Body of pancreas (tissue), 4 donors: ENCODE measurements at places on chromosomes 6 and 20.

DNA sequence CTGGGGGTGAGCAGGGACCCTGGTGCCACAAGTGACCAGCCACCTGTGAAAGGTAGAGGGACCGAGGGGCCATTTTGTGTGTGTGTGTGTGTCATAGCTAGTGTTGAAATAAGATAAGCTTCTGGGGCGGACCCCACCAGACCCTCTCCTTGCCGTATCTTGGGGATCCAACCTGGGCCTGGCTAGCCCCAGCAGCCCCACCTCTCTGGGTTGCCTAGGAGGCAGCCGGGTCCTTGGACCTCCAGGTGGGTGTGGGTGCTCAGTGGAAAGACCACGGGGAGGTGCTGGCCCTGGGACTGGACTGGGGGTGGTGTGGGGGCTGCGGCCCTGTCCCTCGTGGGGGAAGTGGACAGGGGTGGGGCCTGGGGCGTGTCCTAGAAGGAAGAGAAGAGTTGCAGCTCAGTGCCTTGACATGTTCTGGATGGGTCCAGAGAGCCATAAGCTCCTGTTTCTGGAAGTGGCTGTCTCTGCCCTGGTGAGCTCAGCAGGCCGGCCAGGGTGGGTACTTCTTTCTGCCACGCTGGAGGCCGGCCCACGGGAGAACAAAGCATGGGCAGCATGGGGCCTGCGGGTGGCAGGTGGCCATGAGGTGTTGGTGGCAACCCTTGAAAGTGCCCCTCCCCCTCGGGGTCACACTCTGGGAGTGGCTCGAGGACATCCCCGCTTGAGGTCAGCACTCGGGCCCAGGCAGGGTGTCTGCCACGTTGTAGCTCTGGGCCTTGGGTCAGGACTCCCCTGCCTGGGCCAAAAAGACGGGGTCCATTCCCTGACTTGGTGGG, 8.4 kb downstream of the RBBP8NL start:
- DNase-seq: no peak

- no peak for DNase-seq
These were observed 1.6 kb downstream of the SLC24A3 start for GRCh38 chr20:19213946-19214490.

DNA sequence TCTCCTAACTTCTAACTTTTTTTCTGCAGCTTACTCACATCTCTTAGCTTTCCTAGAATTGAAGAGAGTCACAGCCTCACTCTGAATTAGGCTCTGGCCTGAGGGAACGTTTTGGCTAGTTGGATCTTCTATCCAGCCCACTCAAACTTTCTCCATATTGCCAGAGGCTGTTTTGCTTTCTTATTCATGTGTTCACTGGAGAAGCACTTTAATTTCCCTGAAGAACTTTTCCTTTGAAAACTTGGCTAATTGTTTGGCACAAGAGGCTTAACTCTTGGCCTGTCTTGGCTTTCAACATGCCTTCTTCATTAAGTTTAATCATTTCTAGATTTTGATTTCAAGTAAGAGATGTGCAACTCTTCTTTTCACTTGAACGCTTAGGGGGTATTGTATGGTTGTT, 138.2 kb upstream of the PLCB4 start:
- DNase-seq: no peak

DNA sequence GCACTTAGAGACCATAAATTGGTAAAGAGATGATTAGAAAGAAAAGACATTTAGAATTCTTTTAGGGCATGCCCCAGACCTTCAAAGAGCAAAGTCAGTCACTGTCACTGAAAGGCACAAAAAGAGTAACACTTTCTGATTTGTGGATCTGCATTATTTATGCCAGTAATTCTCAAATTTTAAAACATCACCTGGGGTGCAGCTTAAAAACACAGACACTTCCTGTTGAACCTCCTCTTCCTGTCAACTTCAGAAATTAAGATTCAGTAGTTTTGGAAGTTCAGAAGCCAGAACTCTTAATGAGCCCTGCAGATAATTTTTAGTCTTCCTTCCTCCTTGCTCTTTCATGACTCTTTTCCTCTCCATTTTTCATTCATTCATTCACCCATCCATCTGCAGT, 137.5 kb downstream of the NRN1 start:
- no peak for DNase-seq

- peak; percentile 33 for DNase-seq
These were observed 4.3 kb downstream of the MTCL3 start for GRCh38 chr6:127514773-127515227.

GRCh38 chr6:108368431-108369030, 73.7 kb downstream of the AFG1L start:
- DNase-seq: no peak

- DNase-seq: no peak
These were observed 575.2 kb upstream of the JAG1 start for GRCh38 chr20:11248687-11249638.

DNA sequence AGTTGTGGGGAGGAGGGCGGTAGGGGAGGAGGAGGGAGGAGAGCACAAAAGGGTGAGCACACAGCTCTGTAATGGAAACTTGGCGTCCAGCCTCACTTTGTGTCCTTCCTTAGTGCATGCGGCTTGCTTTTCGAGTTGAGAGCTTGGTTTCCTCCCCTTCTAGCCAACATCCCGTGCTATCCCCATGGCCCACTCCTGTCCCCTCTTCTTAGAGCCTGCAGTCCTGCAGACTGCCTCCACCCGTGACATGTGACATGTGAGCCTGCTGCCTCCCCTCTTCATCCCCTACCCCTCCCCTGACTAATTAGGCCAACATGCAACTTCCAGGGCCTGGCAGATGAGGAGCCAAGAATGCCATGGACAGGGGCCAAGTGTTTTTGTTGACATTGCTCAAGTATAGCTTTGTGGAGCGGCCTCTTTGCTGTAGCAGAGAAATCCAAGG, 63.2 kb downstream of the SLC24A3 start:
- DNase-seq: peak; percentile 58

- no peak for DNase-seq
These were observed 208.8 kb upstream of the PLCB4 start for GRCh38 chr20:8860011-8860495.

DNA sequence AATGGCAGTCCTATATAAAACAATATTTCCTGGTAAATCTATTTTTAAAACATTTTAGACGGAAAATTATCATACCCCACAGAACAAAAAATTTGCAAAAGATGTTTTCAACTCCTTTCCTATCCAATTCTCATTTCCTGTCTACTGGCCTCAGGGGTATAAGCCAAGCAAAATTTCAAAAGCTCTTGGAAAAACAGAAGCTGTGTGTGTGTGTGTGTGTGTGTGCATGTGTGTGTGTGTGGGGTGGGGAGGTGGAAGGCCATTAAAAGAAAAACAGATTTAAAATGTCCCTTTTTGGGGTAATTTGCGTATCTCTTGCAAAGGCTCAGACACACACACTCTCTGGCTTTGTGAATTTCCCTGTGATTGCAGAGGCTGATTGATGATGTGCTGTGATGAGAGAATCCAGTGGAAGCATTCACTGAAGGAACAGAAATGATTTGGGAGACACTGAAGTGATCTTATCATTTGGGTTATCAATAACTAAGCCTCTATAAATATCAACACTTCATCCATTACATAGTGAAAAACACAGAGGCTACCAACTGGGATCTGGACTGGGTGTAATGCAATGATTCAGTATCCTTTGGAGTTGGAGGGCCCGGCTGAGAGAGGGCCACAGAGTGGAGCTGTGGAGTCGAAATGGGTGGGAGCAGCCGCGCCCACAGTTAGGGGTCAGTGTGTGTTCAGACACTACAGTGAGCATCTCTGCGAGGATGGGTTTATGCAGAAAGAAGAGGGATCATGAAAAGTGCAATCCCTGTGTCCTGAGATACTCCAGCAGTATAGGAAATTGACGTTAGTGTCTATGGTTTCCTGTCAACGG, 106.8 kb upstream of the PREP start:
- DNase-seq: no peak

DNA sequence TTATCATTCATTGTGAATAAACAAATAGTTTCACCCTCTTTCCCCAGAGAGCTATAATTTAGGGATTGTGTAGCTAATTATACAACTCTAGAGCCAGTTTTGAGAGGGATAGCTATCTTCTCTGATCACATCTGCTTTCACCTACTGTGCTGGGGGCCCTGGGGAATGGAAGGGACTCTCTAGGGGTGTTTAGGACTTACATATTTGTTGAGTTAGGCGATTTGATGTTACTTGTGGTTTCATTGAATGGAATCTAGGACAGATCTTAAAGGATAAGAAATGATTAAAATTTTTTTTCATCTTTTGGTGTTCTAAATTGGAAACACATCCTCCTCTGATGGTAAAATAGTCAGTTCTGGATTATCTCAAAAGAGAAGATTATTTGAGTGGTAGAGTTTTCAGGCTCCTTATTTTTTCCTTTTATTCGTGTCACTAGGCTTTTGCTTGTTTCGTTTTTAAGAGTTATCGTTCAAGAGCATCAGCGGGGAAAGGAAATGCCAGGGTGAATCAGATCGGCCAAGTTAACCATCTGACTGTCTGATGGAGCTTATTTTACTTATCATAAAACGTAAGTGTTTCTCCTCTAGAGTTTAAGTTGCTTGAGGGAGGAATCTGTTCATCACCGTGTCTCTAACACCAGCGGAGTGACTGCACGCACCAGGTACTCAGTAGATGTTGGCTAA, 236.7 kb downstream of the FARS2 start:
- DNase-seq: no peak

GRCh38 chr20:61699495-61700374, 365.9 kb downstream of the TAF4 start:
- no peak for DNase-seq

GRCh38 chr6:3919130-3919628, 70.0 kb downstream of the FAM50B start:
- DNase-seq: no peak

DNA sequence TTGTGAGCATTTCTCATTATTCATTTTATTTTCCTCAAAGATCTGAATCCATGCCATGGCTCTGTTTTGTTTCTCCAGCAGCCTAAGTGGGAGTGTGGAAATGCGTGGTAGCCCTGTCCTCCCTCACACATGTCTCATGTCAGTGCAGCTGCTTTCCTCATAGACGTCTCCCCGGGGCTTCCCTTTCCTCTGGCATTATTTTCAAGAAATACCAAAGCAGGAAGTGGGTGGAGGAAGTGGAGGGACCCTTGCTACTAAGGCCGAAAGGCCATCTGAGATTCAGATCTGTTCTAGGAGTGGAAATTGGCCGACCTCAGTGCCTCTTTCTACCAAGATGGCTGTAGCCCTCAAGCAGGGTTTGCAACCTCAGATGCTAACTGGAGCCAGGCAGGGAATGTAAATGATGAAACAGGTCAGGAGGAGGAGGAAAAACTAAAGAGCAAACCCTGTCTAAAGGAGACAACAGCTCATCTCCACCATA, 420.9 kb upstream of the PLCB4 start:
- DNase-seq: peak; percentile 13

DNA sequence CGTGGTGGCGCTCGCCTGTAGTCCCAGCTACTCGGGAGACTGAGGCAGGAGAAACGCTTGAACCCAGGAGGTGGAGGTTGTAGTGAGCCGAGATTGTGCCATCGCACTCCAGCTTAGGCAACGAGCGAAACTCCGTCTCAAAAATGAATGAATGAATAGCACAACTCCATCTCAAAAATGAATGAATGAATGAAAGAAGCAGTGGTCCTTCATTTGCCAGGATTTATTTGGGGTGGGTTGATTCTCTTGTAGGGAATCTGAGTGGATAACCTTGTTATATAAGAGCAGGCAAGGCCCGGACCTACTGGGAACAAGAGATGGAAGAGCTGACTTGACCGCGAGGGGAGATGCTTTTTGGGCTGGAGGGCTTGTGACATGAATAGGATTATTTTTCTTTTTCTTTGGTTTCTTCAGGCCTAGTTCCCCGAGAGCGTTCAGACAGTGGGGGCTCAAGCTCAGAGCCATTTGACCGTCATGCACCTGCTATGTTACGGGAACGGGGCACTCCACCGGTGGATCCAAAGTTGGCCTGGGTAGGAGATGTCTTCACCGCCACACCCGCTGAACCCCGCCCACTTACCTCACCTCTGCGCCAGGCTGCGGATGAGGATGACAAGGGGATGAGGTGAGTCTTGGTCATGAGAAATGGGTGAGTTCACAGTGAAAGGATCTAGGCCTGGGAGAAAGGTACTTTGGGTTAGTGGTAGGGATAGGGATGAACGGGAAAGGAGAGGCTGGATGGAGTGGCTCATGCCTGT, 9.8 kb downstream of the PRRC2A start:
- no peak for DNase-seq

DNA sequence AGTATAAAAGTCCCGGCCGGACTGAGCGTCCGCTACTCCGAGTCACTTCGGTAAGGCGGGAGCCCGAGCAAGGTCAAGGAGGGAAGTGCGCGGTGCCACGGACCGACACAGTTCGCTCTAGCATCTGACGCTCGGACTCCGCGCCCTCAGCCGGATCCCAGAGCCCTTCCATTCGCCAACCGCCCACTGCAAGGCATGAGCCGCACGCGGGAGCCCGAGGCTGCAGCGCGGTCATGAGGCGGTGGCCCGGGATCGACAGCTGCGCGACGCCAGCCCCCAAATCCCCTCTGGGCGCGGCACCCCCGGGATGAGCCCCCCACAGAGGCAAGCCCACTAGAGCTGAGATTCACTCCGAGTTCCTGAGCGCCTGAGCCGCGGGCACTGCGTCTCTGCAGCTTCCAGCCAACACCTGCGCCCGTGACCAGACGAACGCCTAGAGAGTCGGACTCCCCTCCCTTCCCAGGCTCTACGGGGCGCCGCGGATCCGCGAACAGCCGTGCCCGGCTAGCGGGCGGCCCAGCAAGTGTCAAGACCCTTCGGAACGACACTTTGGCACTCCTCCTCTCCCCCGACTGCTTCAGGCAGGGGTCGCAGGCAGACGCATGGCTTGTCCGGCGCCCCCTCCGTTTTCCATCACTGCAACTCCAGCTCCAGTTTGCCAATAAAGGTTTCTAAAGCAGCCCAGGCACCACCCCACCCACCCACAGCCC, 725 bp upstream of the ISM1 start:
- peak; percentile 77 for DNase-seq
